ENCODE measurements at places on chromosomes 3 and 15. TPM values are rescaled to one million over a fixed set of nuclear protein-coding genes. Genes with fewer than 3 reads are reported as not detected.

Gene GOLGA8M
- total RNA-seq: 1.3 TPM

Gene SNX22
- total RNA-seq: 0.13 TPM

Gene EOMES
- 0.06 TPM for total RNA-seq

Gene STRIT1
- total RNA-seq: not detected

Gene SERPINI1
- 11.8 TPM for total RNA-seq

Gene PTPN23
- total RNA-seq: 15.6 TPM

Gene RASGRF1
- total RNA-seq: not detected

Gene HRG
- total RNA-seq: not detected

Gene LRRC49
- total RNA-seq: 25.1 TPM

Gene ARL14
- 0.06 TPM for total RNA-seq

Gene CHAC1
- total RNA-seq: 2.8 TPM

Gene MAGI1
- 10.6 TPM for total RNA-seq

Gene CLDN18
- total RNA-seq: not detected

Gene CEP97
- total RNA-seq: 14.9 TPM

Gene UPK1B
- total RNA-seq: 0.40 TPM

Gene CYP1A1
- total RNA-seq: 0.53 TPM

Gene CEMIP
- 600 TPM for total RNA-seq

Gene SLC28A2
- total RNA-seq: not detected

Gene SYNPR
- not detected for total RNA-seq

Gene ACKR4
- 157 TPM for total RNA-seq

Gene PCOLCE2
- total RNA-seq: 586 TPM

Gene B3GNT5
- total RNA-seq: 5.5 TPM

Gene FETUB
- total RNA-seq: not detected

Gene TMEM212
- total RNA-seq: not detected

Gene TMEM207
- total RNA-seq: not detected

Gene AMT
- total RNA-seq: 1.5 TPM

Gene PSTPIP1
- total RNA-seq: 1.1 TPM

Gene GNL3
- total RNA-seq: 100 TPM

Gene KIF23
- 23.3 TPM for total RNA-seq

Gene SOX14
- not detected for total RNA-seq

Gene WDR72
- total RNA-seq: not detected

Gene UQCC5
- 12.0 TPM for total RNA-seq

Gene TRIM42
- not detected for total RNA-seq

Gene IRAK2
- 7.2 TPM for total RNA-seq

Gene ECE2
- total RNA-seq: not detected

Gene FGD5
- 5.4 TPM for total RNA-seq

Gene FOXL2NB
- total RNA-seq: not detected

Gene RASGRP1
- 0.12 TPM for total RNA-seq

Gene ZPLD1
- total RNA-seq: 0.26 TPM

Gene VEPH1
- 62.6 TPM for total RNA-seq

Gene CPNE4
- not detected for total RNA-seq

All from aortic smooth muscle cell (primary cell).